ENCODE measurements at places on chromosomes 7 and 10.

GRCh38 chr7:44567884-44568283, 5.8 kb downstream of the DDX56 start:
- no peak for DNase-seq

- DNase-seq = peak; percentile 4
These were observed 536.5 kb downstream of the TNS3 start for GRCh38 chr7:47045207-47046051.

GRCh38 chr10:111511751-111512150, 434.9 kb downstream of the ADRA2A start:
- no peak for DNase-seq

GRCh38 chr7:8261711-8262695, at the start of gene ICA1:
ICA1 (minus strand) TSS chr7:8262167; CDS start chr7:8235926, 26,241 bp downstream.
- DNase-seq = peak; percentile 54

DNA sequence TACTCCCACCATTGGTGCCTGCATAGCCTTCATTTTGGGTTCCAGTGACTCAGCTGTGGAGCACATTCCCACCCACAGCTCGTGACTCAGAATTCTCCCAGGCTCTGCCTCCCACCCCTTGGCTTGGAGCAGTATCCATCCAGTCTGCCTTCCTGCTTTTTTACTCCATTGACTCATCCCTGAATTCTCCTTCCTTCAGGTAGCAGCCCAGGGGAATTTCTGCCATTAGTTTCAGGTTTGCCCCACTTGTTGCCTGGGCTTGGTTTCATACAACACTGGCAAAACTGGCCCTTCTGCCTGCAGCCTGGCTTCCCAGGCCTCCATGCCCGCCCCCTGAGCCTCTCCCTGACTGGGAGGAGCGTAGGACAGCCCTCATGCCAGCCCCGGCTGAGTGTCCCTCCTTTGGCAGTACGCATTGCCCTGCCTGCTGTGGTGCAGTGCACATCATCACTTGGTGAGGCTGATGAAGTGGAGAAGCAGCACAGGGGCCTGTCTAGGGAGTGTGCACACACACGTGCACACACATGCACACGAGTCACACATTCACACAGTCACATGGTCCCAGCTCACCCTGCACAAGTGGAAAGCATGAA, 55.0 kb downstream of the SNX10 start:
- DNase-seq = peak; percentile 56

DNA sequence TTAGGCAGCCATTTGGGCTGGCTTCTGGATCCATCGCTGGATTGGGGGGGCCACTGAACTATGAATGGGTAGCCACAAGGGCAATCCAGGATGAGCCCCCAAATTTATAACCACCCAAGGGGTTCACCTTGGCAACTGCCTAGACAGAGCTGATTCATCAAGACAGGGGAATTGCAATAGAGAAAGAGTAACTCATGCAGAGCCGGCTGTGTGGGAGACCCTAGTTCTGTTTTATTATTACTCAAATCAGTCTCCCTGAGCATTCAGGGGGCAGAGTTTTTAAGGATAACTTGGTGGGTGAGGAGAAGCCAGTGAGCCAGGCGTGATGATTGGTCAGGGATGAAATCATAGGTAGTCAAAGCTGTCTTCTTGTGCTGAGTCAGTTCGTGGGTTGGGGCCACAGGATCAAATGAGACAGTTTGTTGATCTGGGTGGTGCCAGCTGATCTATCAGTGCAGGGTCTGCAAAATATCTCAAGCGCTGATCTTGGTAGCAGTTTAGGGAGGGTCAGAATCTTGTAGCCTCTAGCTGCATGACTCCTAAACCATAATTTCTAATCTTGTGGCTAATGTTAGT, 57.9 kb downstream of the DNAJB9 start:
- no peak for DNase-seq

DNA sequence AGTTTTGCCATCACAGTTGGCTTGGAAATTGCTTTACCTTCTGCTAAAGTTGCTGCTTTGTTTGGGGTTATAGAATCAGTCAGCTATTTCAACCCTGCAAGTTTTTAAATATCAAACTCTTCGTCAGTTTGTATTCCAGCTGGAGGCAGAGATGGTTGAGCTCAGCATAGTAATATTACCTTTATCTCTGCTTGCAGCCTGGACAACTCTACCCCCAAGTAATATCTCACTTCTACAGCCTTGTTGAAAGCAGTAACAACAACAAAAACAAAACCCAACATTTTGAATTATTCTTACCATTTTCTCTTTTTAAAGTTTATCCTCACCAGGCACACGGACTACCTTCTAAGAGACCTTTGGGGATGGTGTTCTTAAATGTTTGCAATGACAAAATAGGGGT, 239.1 kb upstream of the PHF14 start:
- DNase-seq = no peak

- DNase-seq = no peak
These were observed 348.0 kb downstream of the TYW1 start for GRCh38 chr7:67344481-67345193.

GRCh38 chr7:120554960-120555571, 282.1 kb downstream of the KCND2 start:
- peak; percentile 33 for DNase-seq

GRCh38 chr10:91104193-91105041, 116.0 kb upstream of the PCGF5 start:
- no peak for DNase-seq

DNA sequence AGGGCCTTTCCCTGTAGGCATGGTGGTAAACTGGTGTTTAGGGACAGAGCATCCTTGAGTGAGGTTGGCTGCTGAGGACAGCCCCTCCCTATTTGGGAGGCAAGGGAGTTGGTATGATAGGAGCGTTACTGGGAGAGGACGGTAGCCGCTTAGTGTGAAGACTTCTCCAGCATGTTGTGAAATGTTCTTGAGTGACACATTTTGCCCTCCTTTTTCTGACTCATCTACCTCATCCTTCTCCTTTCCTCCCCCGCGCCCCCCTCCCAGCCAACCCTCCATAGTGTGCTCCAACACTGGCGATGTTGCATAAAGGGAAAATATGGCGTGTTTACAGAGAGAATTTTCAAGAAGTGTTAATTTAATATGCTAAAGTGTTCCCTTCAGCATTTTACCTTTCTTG, 645.0 kb upstream of the GALNT17 start:
- DNase-seq = no peak

- DNase-seq = no peak
These were observed 31.6 kb downstream of the USP6NL start for GRCh38 chr10:11579885-11580284.

DNA sequence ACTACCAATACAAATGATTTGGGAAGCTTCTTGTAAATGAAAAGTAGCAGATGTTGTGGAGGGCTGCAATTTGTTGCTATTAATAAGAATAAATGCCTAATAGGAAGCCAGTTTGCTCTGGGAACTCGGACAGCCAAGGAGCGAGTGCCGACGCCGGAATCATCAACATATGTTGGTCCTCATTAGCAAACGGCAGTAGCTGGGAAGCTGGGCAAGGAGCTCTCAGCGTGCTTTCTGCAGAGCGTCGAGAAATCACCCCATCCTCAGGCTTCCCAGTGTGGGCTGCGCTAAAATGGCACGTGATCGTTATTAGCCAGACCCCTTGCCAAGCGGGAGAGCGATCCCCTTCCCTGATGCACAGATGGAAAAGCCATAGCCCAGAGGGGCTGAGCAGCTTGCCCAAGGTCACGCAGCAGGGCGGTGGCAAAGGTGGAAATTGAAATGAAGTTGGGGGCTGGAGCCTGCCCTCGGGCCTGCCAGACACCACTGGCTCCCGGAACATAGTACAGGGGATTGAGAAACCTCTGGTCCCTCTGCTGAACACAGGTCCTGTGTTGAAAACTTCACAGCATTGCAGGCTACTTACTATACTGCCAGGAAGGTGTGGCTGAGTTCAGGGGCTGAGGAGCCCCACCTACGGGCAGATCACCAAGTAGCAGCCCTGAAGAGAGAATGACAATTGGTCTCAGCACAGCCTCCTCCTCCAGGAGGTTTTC, 326.9 kb downstream of the PLXNA4 start:
- DNase-seq = no peak

DNA sequence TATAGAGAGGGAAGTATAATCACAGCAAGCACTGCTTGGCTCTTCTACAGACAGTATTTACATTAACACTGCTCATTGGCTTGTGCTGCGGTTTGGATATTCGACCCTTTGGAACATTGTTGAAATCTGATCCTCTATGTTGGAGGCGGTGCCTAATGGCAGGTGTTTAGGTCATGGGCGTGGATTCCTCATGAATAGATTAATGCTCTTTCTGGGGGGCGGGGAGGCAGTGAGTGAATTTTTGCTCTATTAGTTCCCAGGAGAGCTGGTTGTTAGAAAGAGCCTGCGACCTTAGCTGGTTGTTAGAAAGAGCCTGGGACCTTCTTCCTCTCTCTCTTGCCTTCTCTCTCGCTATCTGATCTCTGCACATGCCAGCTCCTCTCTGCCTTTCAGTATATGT, 77.3 kb upstream of the SVIL start:
- no peak for DNase-seq

GRCh38 chr7:107165341-107165740, 3.5 kb upstream of the HBP1 start:
- no peak for DNase-seq

DNA sequence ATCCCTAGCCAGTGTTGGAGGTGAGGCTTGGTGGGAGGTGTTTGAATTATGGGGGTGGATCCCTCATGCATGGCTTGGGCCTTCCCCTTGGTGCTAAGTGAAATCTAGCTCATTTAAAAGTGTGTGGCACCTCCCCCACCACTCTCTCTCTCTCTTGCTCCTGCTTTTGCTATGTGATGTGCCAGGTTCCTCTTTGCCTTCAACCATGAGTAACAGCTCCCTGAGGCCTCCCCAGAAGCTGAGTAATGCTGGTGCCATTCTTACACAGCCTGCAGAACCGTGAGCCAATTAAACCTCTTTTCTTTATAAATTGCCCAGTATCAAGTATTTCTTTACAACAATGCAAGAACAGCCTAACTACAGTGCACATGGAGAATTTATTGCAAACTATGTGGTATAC, 188.8 kb upstream of the POT1 start:
- no peak for DNase-seq

- peak; percentile 89 for DNase-seq
These were observed 108.7 kb downstream of the DIP2C start for GRCh38 chr10:580778-581177.

DNA sequence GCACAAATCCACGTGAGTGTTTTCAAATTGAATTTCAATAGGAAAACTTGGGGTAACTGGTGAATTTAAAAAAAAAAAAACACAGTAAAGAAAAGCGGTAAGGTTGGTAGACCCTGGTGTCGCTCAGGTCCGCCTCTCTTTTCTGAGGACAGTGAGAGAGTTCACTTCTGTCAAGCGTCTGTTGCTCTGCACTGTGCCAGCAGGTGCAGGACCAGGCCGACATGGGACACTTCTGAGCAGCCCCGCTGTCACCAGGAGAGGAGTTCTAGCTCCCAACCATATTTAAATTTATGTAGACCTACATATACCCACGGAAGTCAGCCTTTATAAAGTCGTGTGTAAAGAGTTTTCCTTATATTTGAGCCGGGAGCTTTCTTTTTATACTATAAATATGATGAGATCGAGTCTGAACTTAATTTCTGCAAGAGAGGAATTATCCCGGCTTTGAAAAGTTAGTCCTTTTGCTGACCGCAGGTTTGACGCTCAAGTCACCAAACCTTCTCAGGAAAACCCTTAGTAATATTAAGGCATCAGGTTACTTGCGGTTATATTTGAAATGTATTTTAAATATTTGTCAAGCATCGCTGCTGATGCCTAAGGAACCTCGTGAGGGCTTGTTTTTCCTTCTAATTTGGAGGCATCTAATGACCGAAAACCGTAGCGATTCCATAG, 531 bp downstream of the IKZF1 start:
- no peak for DNase-seq

GRCh38 chr10:484441-484924, 205.0 kb downstream of the DIP2C start:
- no peak for DNase-seq

GRCh38 chr10:103897241-103897774, 20.7 kb downstream of the STN1 start:
- no peak for DNase-seq

- no peak for DNase-seq
These were observed 2.0 kb upstream of the HOXA2 start for GRCh38 chr7:27104341-27105058.

DNA sequence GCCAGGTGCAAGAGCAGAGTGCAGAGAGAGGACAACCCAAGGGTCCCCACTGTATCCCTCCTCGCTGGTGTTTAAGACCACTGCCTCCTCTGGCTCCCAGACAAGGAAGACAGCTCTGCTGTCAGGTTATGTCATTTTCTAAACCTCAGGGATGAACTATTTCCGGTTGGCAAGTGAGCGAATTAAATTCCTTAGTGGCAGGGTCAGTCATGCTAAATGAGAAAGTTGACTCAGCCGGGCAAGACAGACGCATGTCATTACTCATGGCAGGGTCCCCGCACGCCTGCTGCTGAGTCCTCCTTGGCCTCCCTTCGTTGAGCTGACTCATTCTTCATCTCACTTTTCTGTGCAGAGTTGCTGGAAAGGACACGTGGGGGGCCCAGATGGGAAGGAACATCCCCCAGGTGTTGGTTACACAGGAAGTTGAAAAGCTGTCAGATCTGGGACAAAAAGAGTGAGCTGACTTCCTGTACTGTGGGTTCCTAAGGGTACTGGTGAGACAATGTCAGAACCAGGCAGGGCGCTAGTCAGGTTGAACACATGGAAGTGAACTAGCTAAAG, 47.1 kb upstream of the UCN3 start:
- DNase-seq = peak; percentile 90

GRCh38 chr7:143205560-143206293, 16.1 kb upstream of the TAS2R40 start:
- peak; percentile 5 for DNase-seq

GRCh38 chr7:81469869-81470723, 299.8 kb downstream of the HGF start:
- DNase-seq = peak; percentile 69

DNA sequence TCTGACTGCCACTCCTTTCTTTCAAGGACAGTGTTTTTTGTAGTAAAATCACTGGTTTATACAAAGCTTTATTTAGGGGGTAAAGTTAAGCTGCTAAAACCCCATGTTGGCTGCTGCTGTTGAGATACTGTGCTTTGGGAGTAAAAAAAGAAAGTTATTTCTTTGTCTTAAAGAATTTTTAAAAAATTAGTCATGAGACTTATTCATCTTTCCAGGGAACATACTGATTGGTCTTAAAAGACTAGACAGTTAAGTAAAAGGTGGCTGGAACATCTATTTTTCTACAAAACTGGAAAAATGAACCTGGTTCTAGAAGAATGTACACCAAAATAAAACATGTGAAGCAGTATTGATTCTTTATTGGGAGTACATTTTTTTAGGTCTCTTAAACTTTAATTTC, 20.6 kb downstream of the BBIP1 start:
- peak; percentile 9 for DNase-seq

GRCh38 chr7:36306222-36306621, 83.4 kb upstream of the ANLN start:
- DNase-seq = no peak

GRCh38 chr7:75575488-75576121, 83.5 kb downstream of the SPDYE5 start:
- no peak for DNase-seq

DNA sequence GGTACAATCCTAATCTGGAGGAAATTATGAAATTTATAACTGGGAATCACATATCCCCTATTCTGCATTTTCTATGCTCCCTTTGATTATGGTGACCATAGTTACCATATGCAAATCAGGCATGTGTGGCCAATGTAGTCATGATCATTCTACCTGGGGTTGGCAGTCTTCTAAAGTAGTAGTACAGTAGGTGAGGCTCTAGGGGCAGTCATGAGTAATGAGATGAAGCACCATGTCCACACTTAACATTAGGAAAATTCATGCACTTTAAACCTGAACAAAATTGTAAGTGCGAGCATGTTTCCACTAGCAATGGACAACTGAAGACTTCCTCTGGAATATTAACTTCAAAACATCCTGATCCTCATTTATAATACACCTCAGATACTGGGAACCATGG, 545.9 kb downstream of the SUGCT start:
- DNase-seq = peak; percentile 20
